Activated CD4-positive, CD25-positive, alpha-beta regulatory T cell (primary cell): ENCODE measurements at places on chromosomes 5 and 9.

DNA sequence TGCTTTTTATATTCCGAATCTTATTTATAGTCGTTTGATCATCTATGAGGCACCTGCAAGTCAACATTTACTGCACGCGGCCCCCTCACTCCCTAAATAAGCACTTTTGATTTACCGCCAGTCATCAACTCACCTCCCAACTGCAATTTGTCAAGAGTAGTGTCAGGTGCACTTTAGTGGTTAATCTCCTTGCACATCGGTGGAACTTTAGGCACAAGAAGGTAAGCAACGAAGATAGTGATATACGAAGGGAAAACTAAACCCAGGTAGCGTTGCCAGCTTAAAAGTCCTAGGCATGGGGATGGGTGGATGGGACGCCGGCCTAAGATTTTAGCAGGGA is 513 bp upstream of the RNF180 start:
- no peak for DNase-seq

DNA sequence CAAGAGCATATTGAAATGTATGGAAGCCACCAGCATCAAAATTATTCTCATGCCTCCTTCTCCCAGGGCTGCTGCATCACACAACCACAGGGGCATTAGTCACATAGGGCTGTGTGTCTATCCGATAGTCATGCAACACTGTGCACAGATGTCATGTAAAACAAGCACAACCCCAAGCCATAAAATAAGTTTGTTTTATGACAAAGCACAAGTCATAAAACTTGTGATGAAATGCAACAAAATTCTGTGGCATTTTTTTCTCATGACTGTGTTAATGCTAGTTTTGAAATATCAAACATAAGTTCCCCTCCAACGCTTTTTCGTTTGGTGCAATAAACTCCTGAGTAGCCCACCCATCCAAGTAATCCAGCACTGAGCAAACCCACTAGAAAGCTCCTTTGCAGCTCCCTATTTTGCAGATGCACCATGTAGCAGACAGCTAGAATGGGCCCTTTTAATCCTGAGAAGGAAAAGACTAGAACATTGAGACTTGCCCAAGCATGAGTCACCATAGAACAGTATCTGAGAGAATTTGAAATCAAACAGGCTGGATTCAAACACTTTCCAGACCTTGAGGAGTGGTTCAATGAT is 93.3 kb upstream of the ZNF366 start:
- DNase-seq, result no peak

GRCh38 chr9:101421653-101422065 is 13.9 kb downstream of the ALDOB start:
- DNase-seq, result no peak

DNA sequence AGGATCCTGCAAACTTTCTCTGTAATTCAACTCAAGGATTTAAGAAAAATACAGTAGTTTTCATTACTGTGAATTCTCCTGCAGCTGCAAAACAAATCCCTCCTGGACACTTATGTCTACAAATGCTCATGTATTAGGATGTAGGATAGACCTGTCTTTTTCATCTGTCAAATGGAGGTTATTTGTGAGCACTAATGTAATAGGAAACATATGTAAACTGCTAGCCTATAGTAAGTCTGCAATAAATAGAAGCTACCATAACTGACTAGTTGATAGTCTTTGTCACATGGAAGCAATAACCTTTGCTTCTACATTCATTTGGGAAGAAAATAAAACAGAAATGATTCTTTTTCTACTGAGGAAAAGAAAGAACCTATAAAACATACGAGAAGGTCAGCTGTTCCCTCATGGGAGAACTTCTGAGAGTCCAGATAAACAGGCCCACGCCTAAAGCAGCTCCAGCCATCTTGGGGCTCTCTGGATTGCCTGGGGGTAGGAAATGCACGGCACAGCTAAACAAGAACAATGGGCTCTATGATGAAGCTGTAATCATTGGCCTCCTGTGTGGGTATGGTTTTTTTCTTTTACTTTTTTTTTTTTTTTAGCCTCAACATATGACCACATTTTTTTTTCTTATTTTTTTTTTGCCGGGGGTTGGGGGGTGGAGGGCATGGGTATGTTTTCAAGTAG is 6.2 kb downstream of the KCNV2 start:
- DNase-seq, result no peak

DNA sequence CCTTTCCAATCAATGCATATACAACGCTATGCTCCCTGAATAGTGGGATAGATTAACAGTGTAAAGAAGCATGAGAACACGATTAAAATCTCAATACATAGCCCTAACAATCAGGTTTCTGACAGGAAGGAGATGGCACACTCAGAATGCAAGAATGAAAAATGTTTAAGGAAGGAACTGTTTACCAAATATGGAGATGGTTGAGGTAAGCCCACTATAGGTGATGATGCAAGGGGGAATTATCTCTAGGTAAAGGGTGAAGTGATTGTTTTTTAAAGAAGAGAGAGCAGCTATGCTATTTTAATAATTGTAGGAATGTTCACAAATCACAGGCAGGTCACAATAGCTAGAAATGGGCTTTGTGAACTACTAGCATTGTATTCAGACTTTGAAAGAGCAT is 302.4 kb downstream of the CHSY3 start:
- DNase-seq, result no peak

GRCh38 chr5:100496296-100496695 is 38.9 kb upstream of the FAM174A start:
- DNase-seq, result no peak

DNA sequence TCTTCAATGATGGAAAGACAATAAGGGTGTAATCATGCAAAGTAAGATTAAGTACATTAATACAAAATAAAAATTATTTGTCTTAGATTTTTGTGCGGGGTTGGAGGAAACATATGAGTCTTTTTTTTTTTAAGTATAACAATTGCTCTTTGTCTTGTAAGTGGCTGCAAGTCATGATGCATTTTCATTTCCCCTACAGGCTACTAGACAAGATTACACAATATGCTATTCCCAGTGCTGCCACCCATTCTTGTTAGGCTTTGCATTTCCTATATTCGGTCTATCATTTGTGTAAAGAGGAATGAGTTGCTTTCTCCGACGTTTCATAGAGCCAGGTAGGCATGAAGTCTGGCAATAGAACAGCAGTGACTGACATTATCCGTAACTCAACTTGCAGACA is 294.2 kb upstream of the CYLC2 start:
- DNase-seq, result no peak

- DNase-seq, result no peak
Observed at GRCh38 chr5:15501091-15501791, 1.3 kb downstream of the FBXL7 start.

DNA sequence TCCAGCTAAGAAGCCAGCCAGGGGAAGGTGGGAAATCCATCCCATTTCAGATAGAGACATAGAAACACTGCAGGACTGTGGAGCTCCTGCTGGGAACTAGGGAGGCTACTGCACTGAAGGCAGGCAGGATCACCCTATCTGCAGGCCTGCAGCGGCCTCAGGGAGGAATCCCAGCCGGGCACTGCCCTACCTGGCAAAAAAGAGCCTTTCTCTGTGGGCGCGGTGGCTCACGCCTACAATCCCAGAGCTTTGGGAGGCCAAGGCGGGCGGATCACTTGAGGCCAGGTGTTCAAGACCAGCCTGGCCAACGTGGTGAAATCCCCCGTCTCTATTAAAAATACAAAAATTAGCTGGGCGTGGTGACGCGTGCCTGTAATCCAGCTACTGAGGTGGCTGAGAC is 71.4 kb upstream of the PHYKPL start:
- no peak for DNase-seq
